ENCODE measurements at places on chromosomes 6 and 20.

DNA sequence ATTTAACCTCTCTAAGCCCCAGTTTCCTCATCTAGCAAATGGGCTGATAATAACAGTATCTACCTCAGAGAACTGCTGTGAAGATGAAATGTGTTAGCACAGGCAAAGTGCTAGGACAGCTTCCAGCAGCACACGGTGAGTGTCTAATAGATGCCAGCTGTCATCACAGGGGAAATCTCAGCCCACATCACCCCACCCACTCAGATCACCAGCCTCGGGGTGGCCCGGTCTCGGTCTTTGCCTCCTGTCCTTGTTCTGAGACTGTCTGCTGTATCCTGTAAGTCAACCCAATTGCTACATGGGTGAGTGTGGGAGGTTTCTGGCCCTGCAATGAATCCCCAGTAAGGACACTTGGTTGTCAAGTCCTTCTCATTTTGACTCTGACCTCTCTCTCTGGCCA lies 99.5 kb upstream of the ZNFX1 start:
- DNase-seq: no peak

GRCh38 chr6:52536424-52536916 lies 40.4 kb downstream of the TRAM2 start:
- no peak for DNase-seq

GRCh38 chr6:34517966-34518365 lies 38.2 kb downstream of the SPDEF start:
- no peak for DNase-seq

DNA sequence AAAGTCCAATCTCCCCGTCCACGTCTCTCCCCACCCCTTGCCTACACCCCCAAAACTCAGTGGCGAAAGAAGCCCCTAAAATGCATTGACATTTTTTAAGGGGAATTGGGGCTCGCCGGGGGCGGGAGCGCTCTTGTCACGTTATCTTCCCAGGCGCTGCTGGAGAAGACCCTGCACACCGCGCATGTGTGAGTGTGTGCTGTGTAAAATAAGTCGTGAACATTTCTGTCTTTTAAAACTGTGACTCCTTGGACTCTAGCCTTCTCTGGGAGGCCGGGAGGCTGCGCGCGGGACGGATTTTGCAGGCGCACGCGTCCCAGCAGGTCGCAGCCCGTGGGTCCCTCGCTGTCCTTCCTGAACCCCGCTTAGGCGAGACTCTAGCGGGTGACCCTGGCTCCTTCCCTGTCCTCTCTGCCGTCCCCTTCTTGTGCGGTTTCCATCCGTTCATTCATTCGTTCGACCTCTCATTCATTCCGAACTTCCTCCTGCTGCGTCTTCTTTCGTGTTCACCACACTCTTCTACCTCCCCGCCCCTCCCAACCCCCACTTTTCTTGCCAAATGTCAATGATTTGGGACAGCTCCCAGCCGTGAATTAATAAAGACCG lies 2.2 kb downstream of the NRN1 start:
- no peak for DNase-seq

DNA sequence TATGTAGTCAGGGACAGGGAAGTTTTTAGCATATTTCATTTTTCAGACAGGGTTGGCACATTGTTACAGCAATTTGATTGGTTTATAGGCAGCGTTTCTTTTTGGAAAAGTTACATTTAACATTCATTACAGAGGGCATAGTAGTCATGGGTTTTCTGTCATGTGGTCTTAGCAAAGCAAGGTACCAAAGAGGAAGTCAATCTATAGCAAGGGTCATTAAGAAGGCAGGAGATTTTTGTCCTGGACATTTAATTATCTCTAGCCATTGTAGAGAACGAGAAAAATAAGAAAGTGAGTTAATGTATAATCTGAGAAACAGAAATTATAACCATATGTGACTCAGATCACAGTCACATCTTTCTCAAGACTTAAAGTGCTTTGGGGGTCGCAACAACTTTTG lies 47.4 kb downstream of the TPD52L1 start:
- no peak for DNase-seq

- DNase-seq: no peak
Measured at GRCh38 chr6:53464483-53464882, 80.4 kb downstream of the GCLC start.

GRCh38 chr6:150030611-150031010 lies 5.3 kb upstream of the RAET1L start:
- DNase-seq: no peak

GRCh38 chr6:105644073-105644489 lies 241.2 kb upstream of the PREP start:
- DNase-seq: no peak

DNA sequence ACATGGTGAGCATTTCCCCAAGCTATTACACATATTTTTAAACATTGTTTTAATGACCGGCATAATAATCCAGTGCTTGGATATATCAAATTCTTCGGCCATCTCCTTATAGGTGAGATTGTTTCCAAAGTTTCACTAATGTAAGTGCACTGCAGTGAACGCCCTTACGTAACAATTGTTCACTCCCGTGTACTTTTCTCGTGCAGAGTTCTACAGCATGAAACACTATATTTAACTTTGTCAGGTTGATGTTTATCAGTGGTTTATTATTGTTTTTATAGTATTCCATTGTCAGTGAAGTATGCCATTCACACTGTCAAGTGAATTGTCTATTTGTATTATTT lies 3.4 kb upstream of the GZF1 start:
- no peak for DNase-seq

- DNase-seq: no peak
Measured at GRCh38 chr6:11804701-11805100, 26.1 kb upstream of the ADTRP start.

GRCh38 chr6:100311707-100312251 lies 152.9 kb downstream of the SIM1 start:
- no peak for DNase-seq

GRCh38 chr6:169190970-169191369 lies 62.7 kb downstream of the THBS2 start:
- no peak for DNase-seq

DNA sequence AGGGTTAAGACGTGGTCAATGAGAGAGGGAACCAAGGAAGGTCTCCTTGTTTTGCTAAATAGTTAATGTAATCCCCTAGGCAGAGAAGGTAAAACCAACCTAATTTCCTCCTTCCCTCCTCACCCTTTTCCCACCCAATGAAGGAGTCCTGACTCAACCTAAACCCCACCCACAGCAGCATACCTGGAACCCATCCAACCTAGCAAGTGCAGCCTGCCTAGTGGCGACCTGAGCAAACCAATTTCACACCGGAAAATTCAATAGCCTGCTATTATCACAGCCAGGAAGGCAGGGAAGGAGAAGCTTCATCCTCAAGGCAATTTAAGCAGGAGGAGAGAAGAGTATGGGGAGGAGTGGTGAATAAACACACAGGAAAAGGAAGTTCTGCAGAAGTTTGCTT lies 46.9 kb downstream of the OSTM1 start:
- no peak for DNase-seq

- no peak for DNase-seq
Measured at GRCh38 chr6:148470606-148471465, 128.2 kb downstream of the SASH1 start.

- no peak for DNase-seq
Measured at GRCh38 chr6:127878115-127878514, 22.7 kb downstream of the THEMIS start.

DNA sequence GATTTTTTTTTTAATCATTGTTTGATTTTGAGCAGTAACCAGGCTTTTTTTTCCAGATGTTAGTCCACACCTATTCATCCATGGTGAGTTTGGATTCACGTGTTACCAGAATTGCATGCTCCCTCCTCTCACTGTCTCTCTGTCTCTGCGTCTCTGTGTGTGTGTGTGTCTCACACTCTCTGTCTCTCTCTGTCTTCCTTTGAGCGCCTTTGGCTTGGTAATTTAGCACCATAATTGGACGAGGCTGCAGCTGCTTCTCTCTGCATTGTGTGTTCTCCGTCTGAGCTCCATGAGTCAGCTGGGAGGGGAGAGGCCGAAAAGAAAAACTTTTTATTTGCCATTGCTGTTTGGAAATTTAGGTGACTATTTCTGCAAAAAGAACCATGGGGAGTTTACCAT lies 3.4 kb downstream of the TFAP2B start:
- no peak for DNase-seq

DNA sequence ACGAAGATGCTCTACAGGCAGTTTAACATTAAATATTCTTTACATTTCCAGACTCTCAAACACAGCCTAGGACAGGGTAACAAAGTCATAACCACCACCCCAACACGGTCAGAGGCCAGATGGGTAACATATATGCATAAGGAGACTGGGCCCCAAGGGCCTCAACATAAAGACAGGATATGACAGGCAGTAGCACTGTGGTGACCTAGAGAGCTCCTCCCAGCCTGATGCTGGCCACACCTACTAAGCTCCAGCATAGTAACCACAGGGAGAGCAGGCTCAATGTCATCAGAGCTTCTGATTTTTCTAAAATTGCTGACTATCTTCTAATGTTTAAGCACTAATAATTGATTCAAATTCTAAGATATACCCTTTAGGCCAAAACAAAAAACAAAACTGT lies 21.7 kb downstream of the SMLR1 start:
- no peak for DNase-seq

- no peak for DNase-seq
Measured at GRCh38 chr20:54190217-54190616, 16.4 kb upstream of the CYP24A1 start.

- no peak for DNase-seq
Measured at GRCh38 chr20:18983796-18984195, 170.2 kb downstream of the SCP2D1 start.

DNA sequence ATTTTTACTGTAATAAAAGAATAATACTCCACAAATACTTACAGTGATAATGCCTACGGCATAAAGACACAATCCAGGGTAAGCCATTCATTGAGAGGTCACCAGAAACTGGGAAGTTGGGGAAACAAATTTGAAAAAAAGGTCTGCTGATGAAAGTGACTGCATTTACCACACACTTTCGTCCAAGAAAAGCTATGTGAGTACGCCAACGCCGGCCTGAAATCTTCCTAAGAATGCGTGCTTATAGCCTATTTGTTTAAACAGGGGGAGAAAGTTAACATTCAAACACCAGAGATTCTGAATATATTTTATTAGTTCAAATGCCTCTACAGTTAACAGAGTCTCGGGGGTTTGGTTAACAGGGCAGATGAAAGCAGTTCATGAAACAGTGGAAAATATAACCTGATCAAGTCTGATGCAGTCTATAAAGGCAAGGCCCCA lies 657 bp upstream of the LTV1 start:
- DNase-seq: no peak

- no peak for DNase-seq
Measured at GRCh38 chr6:44826025-44826676, 438.6 kb downstream of the CDC5L start.

- no peak for DNase-seq
Measured at GRCh38 chr6:135163440-135163738, 17.7 kb upstream of the MYB start.

DNA sequence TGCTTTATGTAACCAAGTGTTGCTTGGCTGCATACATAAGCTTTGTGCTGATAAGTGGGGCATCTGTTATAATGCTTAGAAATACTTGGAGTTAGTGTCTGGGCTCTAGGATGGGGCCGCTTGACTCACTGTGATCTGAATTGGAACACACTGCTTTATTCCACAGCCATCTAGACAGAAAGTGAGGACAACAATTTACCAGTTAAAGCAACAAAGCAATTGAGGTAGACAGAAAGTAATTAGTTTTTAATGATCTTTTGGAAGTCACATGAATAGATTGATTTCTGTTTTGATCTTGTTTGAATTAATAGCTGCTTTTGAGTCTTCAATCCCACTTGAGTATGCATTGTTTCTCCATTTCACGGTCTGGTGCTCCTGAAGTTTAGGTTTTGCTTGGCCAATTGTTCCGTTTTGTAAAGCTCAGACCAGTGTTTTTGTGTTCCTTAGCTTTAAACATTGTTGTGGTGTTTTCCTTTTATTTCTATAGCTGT lies 157.5 kb downstream of the TRMT11 start:
- DNase-seq: no peak

GRCh38 chr20:62536871-62537401 lies 61.1 kb upstream of the GATA5 start:
- no peak for DNase-seq

- no peak for DNase-seq
Measured at GRCh38 chr6:66029391-66029790, 322.4 kb upstream of the EYS start.

DNA sequence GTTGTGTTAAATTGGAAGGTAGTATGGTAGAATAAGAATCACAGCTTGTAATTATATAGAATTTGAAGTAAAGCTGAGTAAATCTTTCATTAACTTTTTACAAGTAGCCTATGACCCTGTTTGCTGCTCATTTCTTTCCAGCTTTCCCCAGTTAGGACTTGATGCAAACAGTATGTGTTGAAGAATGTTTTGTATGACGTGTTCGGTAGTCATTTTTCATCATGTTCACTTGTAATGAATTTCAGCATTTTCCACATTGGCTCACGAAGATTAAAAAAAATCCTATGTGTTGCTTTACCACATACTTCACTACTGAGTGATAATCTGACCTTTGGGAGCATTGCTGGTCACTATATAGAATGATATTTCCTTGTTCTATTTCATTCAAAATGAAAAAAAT lies 162.4 kb downstream of the CDKAL1 start:
- peak; percentile 21 for DNase-seq

DNA sequence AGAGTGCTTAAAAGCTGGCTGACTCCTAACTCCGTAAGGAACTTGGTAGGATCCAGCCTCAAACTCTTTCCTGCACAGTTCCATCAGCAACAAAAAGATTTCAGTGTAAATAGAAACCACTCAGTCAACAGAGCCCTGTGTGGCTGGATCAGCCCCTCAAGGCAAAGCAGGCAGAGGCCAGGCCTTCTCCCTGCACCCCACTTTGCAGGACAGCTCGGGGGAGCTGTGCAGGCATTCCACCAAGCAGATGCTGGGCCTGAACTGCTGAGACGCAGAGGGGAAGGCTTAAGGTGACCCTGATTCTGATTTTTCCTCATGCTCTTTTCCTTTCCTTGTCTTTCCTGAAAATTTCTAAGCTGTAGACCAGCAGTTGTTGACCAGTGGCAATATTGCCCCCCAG lies 91.5 kb downstream of the NFATC2 start:
- DNase-seq: no peak

DNA sequence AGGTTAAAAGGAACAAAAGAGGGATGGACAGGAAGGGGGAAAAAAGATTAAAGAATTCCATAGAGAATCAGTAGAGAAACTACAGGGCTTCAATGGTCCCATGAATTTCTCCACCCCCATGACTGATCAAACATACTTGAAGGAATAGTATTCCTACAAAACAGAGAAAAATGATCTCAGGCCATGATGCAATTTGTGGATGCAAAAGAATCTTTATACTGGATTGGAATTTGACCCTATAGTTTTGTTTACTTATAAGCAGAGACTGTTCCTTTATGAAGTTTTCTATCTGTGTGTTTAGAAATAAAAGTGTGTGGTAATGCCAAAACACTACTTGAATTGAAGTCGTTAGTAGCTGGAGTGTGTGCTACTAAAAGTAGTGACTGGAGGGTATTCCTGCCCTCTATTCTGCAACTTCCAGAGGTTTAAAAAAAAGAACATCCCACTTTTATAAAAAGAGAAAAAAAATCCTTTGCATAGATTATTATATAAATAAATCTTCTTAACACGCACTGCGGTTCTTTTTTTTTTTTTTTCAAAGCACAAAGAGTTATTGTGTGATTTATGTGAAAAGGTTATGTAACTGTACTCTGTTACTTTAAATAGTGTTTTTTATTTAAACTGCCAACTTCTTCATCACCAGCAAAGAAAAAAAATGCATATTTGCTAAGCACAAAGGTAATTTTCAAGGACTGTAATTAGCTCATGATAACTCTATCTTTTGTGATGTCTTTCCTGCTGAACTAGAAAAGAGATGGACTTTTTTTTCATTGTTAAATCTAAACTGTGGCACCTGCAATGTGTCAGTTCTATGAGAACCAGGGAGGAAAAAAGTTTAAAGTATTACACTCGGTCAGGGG lies 214.5 kb upstream of the CITED2 start:
- no peak for DNase-seq

All from hindlimb muscle (tissue), 1 donor.